ENCODE measurements at places on chromosomes 1 and 21.

- no peak for DNase-seq
These were observed 14.4 kb upstream of the ZFYVE9 start for GRCh38 chr1:52127181-52128180.

DNA sequence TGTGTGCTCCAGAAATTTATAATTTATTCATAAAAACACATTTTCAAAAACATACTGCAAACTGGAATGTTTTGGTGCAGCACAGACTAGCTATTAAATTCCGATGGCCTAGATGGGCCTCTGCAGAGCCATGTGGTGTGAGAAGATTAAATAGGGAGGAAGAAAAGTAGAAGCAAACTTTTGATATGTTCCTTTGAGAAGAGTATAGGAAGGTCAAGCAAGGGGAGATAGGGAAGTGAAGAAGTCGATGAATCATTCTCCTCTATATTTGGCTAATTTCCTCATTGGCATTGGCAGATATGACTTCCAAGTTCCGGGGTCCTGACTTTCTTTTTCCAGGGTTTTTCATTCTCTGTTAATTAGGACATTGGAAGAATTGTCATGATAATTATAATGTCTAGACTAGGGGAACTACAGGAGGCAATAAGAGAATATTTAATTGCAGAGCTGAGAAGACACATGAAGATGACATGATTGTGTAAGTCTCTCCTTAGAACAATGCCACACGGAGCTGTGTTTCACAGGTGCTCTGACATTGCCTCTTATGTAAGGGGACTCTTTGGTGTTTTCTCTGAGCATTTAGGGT, 19.3 kb upstream of the ZNF326 start:
- no peak for DNase-seq

- no peak for DNase-seq
These were observed 178.6 kb downstream of the BACH1 start for GRCh38 chr21:29477347-29477746.

DNA sequence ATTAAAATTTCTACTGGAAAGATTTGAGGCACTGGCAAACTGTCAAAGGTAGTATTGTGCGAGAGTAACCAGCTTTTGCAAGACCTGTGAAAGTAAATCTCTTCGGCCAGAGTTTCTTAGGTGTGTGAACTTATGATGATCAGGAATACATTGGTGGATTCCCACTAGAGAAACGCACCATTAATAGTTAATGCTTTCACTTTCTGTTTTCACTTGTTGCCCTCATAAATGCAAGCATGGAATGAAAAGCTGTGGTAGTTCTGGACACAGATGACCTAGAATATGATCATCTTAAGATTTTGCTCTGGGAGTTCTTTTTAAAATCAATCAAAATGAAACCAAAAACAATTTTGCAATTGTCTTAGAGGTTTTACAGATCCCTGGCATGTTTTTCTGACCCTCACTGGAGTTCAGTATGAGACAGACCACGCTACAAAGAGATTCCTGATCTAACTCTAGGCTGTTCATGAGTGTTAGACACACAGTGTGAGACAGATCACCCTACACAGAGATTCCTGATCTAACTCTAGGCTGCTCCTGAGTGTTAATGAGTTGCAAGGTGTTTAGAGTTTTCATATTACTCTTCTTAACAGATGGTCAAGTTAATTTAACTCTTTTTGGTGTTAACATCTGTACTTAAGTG, 98.8 kb downstream of the SDCCAG8 start:
- DNase-seq = no peak

DNA sequence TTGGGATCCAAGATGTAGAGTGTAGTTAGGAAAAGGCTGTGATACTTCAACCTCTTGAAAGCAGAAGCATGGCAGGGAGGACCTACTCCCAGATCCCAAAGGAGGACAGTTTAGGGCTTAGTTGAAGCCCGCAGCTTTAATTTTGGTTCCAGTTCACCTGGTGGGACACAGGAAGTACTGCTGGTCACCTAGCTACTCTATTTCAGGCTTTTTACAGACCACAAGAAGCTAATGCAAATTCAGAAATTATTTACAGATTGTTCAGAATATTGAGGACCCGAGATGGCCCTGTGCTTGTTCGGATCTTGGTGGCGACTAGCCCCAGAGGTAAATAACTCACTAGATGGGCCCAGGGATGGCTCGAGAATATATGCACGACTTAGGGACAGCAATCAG, 6.4 kb upstream of the SMCP start:
- DNase-seq = no peak

GRCh38 chr1:156691665-156692440, 13.5 kb downstream of the CRABP2 start:
- no peak for DNase-seq

- no peak for DNase-seq
These were observed 211.5 kb downstream of the LHX8 start for GRCh38 chr1:75345538-75346292.

GRCh38 chr1:218388591-218388990, 43.5 kb downstream of the TGFB2 start:
- no peak for DNase-seq

DNA sequence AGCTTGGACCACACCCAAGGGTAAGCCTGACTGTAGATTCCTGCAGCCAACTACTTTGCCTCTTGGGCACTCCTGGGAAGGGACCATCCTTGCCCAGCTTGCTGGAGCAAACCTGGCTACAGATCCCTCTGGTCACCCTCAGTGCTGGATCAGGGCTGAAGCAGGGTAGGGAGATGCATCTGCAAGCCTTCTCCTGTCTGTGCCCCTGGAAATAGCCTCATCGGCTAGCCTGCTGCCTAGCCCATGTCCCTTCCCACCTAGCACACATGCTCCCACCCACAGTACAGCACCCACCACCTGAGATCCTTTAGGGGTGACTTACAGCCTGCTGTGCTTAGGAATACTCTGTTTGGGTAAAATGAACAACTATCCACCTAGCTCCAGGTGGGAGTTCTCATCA, 177.3 kb upstream of the HMGB4 start:
- DNase-seq = no peak

DNA sequence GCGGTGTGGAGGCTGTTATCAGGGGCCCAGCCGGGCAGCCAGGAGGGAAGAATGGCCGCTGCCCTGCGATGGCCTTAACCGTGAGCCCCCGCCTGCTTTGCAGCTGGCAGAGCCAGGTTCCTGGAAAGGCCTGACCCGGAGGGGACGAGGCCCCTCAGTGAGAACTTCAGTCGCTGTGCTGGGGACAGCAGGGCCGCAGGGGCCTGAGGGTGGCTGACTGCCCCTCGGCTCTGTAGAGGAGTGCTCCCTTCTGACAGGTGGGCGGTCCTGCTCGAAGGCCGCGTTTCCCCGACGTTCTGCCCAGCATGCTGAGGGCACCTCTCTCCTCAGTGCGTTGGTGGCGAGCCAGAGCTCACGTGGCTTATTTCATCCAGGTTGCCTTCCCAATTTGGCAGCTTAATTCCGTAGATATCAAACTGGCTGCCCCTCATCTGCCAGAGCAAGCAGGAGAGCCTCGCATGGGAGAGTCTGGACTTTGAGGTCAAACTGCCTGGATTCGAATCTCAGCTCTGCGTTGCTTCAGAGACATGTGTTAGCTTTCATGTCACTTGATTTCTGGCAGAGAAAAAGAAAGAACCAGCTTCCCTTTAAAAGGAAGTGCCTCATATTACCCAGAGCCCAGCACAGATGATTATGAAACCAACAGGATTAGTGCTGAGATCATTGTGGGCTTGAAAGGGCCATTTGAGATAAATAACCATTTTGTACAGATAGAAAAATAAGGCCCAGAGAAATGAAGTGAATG, 239.8 kb downstream of the SDCCAG8 start:
- no peak for DNase-seq

- no peak for DNase-seq
These were observed 49.0 kb upstream of the EFHD2 start for GRCh38 chr1:15360700-15361099.

GRCh38 chr1:185846672-185847444, 112.7 kb downstream of the HMCN1 start:
- no peak for DNase-seq

DNA sequence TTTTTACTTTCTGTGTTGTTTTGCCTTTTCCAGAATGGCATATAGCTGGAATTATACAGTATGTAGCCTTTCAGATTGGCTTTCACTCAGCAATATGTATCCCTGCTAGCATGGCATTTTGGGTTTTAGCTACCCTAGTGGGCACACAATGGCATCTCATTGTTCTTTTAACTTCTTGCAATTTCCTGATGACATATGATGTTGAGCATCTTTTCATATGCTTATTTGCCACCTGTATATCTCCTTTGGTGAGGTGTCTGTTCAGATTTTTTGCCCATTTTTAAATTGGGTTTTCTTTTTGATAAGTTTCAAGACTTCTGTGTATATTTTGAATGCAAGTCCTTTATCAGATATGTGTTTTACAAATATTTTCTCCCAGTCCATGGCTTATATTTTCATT, 14.0 kb downstream of the TSEN15 start:
- no peak for DNase-seq

DNA sequence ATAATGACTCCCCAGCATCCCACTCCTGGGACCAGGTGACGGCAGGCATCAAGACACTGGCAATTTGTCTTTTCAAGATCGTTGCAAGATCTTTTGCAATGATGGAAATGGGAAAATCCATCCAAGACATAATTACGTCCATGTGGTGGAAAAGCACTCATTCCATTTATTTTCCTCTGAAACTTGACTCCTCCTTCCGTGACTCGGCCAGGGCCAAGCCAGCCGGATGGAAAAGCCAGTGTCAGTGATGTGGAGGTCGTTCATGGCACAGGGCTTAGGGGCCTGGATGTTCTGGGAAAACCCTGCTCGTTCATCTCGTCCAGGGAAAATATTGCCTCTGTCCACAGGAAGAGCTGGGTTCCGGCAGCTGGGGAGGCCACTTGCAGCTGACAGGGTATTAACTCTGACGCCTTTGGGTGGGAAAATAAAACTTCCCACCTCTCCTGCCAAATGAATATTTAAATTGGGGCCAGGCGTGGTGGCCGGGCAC, 46.2 kb downstream of the C1orf198 start:
- no peak for DNase-seq

GRCh38 chr1:117747605-117748004, 141.8 kb downstream of the TENT5C start:
- DNase-seq = no peak

GRCh38 chr1:183699616-183700160, 46.6 kb upstream of the APOBEC4 start:
- DNase-seq = no peak

- DNase-seq = no peak
These were observed 12.2 kb downstream of the AKIRIN1 start for GRCh38 chr1:39003281-39003680.

DNA sequence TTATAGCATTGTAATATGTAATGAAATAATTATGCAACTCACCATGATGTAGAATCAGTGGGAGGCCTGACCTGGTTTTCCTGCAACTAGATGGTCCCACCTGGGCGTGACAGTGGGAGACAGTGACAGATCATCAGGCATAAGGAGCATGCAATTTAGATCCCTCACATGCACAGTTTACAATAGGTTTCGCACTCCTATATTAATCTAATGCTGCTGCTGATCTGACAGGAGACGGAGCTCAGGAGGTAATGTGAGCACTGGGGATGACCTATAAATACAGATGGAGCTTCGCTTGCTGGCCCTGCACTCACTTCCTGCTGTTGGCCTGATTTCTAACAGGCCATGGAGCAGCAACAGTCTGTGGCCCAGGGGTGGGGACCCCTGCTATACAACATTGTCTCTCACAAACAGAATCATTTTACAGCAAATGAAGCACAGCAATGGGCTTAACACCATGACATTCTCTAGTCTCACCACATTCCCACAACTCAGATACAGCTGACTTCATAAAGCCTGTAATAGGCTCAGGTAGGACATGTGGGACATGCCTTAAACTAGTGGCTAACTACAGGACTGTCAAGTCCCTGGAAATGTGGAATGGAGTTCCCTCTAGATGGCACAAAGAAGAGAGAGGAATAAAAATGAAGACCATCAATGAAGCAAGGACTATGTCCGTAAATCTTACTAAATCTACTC, 40.7 kb upstream of the SLC5A9 start:
- DNase-seq = no peak

DNA sequence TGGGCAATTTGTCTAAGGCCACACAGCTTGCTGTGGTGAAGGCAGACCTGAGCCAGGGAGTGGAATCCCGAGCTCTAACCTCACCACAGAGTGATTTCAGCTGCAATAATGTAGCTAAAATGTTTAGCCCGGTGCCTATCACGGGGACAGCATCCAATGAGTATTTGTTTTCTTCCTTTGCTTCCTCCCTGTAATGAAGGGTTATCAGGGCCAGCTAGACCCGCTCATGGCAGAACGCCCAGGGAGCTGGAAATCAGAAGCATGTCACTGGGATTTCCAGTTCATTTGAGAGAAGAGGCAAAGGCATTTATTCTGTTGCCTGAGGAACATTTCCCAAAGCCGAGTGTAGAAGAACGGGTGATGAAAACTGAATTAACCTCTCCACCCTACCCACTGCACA, 183.1 kb downstream of the ZSCAN20 start:
- DNase-seq = no peak

DNA sequence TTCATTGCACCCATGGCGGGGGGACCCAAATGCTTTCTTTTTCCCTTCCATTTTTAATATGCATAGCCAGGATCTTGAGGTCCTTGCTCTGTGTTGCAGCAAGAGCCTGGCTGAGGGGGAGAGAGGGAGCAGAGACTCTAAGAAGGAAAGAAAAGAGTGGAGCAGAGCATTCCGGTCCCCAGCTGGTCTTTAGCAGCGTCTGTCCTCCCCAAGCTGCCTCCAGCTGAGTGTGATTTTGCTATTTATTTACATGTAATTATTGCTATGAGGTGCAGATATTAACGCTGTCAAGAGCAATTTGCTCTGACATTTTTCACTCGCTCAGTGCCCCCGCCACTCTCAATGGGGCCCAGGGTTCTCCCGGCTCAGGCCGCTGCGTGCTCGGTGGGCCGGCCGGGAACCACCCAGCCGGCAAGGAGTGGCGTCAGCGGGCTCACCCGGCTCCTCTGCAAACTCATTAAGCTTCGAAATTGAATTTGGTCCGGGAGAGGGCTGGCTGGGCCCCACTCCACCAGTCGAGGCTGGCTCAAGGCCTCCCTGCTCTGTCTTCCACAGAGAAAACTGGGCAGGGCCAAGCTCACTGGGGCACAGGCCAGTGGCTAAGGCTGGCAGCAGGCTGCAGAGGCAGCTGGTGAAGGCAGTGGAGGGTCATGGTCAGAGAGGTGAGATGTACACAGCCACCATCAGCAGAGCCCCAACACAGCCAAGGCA, 93.2 kb downstream of the PAX7 start:
- no peak for DNase-seq

DNA sequence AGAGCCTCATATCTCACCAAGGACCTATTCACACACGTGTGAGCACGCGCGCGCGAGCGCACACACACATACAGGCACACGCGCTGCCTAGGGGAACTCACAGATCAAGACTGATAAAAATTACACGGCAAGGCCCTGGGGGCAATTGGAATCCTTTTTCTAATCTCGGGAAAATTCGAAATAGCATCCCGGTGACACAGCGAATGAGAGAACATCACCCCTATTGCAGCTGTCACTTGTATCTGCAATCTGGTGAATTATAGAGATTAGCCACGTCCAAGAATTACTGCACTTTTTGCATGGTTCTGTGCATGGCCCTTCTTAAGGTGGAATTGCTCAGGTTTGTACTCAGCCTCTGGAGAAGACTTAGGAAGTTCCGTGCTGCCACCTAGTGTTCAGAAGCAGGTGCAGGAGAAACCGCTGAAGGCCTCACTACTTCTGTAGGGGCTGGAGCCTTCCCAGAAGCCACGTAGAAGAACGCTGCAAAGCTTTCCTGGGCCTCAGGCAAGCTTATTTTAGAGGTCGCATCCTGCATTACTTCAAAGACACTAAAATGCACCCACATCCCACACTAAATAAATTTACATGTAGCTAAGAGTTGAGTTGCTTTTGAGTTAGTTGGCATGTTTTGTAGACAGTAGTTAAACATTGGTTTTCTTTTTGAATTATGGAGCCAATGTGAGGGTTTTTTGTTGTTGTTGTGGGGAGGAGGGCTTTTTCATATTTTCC, 229.2 kb upstream of the CAMK1G start:
- no peak for DNase-seq
